ENCODE measurements at places on chromosomes 5 and 9.
A peak's percentile ranks its signal among the peaks of the same experiment; 100 is the strongest.

- DNase-seq: no peak
Measured at GRCh38 chr9:34686732-34687131, 4.3 kb downstream of the CCL19 start.

- DNase-seq: no peak
Measured at GRCh38 chr5:54927097-54927746, 58.2 kb downstream of the ESM1 start.

- no peak for DNase-seq
Measured at GRCh38 chr9:106075236-106075959, 381.1 kb downstream of the TMEM38B start.

GRCh38 chr5:124902097-124902821 is 155.8 kb upstream of the ZNF608 start:
- no peak for DNase-seq

DNA sequence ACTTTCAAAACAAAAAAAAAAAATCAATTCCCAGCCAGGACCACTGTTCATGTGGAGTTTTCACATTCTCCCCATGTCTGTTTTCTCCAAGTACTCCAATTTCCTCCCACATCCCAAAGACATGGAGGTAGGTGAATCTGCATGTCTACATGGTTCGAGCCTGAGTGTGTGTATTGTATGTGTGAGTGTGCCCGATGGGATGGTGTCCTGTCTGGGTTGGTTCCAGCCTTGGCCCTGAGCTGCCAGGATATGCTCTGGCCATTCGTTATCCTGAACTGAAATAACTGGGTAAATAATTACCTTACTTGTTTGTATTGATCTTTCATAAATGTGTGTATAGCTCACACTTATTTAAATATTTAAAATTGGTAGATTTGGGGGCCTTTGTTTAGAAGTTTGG is 452.3 kb upstream of the RORB start:
- DNase-seq: no peak

DNA sequence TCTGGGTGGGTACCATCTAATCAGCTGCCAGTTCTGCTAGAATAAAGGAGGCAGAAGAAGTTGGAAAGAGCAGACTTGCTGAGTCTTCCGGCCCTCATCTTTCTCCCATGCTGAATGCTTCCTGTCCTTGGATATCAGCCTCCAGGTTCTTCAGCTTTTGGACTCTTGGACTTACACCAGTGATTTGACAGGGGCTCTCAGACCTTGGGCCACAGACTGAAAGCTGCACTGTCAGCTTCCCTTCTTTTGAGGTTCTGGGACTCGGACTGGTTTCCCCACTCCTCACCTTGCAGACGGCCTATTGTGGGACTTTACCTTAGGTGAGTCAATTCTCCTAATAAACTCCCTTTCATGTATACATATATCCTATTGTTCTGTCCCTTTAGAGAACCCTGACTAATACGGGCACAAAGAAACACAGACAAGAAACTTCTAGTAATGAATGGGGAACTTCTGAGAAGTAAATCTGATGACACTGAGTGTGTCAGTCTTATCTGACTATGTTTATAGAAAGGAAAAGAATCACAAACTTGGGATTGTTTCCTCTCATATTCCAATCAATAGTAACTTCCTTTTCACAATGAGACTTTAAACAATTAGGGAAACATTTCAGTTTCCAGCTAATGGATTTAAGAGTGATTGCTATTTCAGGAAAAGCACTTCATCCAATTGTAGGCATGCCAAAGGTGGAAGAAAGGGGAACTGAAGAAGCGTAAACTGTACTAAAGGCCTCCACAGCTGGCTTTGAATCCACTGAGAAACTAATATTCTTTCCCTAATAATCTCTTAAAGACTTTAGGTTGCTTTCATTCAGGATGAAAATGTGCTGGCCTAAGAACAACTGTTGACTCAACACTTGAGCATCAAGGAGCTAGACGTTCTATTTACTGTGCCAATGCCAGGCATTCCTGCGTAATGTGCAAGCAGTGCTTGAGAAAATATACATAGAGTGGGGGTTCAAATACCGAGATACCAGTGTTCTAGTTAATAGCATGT is 127.9 kb upstream of the PTGER4 start:
- no peak for DNase-seq

GRCh38 chr9:34686231-34686630 is 4.8 kb downstream of the CCL19 start:
- DNase-seq: no peak

DNA sequence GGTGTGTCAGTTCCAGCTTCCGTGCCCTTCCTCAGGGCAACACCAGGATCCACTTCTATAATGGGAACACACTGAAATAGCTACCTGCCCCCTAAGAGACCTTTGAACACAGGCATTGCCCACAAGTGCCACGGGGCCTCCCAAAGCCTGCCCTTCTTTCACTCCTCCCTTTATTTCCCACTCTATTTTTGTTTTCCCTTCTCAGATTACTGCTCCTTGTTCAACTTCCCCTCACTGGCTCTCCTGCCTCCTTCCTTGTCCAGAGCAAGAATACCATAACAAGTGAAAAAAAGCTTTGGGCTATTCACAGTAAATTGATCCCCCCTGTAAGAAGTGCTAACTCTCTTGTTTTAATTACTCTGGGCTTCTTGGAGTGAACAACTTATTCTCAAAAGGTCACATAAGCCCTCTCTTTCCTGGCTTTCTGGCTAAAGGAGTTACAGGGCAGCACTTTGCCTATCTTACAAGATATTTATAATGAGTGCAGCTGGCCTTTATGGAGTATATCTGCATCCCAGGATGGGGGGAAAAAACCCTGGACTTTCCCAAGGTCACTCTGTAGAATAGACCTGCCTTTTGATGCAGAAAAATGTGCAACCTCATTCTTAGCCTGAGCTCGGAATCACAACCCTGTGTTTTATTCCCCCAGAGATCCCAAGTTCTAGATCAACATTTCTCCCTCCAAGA is 11.3 kb downstream of the CTXN3 start:
- peak; percentile 33 for DNase-seq

DNA sequence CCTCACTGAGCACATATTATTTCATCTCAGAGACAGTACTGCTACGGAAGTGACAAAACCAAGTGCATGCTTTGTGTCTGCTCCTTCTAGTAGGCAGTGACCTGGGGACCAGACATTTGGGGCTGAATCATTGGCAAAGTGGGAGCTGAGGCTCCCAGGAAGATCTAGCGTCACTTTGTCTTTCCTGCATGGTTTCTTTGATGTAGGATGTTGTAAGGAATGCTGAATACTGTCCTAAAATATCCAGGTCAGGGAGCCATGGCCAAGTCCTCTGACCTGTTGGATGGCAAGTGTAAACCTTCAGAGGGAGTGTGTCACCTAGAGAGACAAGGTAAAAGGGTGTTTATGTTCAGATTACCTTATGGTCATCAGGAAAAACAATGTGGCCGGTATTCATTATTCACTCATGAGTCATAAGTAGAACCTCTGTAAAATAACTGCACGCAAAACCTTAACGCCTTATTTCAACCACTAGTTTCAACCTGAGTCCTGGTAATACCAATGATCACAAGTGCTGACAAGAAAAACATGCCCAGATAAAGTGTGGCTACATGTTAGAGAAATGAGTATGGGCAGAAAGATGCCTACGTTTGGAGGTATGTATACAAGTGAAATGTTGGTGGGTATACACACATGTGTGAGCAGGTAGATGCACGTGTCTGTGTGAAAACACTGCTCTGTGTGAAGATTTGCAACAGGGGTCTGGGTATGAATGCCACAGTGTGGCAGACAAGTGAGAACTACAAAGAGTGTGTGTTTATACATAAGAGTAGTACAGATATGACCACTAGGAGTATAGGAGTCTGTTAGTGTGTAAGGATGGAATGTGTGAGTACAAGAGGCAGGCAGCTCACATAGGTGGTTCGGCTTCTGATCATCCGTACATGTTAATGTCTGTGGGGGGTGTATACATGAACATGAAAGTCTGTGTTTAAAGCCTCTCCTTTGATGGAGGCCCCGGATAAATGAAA is 263.9 kb downstream of the SPOCK1 start:
- no peak for DNase-seq

DNA sequence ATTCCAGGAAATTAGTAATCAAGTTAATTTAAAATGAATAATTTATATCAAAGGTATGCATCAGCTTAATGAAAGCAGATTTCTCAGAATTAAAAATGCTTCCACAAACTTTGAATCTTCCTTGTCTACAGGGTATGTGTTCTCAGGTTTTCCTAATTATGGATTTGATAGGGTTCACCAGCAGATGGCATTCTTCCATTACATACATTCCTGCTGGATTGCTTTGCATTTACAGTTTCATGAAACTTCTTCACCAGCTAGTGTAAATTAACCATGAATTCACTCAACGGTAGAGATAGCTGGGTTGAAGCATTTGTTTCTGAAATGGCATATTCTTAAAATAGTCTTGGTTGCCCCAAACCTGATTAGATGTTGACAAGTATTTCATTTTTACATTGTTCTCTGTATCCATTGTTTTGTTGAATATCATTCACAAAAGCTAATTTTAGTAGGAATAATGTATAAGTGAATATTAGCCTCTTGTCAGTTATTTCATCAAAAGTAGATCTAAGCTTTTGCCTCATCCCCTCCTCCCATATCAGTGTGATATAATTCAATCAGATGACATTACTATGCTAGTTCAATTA is 68.7 kb upstream of the WDR41 start:
- DNase-seq: no peak

DNA sequence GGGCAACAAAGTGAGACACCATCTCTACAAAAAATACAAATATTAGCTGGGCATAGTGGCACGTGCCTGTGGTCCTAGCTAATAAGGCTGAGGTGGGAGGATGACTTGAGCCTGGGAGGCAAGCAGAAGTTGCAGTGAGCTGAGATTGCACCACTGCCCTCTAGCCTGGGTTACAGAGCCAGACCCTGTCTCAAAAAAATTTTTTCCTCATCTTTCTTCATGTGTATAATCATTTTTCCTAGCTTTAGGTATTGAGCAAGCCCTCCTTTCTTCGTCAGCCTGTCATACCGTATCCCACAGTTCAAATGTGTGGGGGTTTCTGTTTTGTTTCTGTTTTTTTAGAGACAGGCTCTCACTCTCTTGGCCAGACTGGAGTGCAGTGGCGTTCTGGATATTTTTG is 41.3 kb downstream of the EHMT1 start:
- no peak for DNase-seq

- no peak for DNase-seq
Measured at GRCh38 chr5:132459031-132459982, 31.3 kb downstream of the IRF1 start.

GRCh38 chr5:93192683-93193082 is 388.3 kb downstream of the NR2F1-AS1 start:
- no peak for DNase-seq

GRCh38 chr9:134410071-134410834 is 84.0 kb downstream of the RXRA start:
- no peak for DNase-seq

DNA sequence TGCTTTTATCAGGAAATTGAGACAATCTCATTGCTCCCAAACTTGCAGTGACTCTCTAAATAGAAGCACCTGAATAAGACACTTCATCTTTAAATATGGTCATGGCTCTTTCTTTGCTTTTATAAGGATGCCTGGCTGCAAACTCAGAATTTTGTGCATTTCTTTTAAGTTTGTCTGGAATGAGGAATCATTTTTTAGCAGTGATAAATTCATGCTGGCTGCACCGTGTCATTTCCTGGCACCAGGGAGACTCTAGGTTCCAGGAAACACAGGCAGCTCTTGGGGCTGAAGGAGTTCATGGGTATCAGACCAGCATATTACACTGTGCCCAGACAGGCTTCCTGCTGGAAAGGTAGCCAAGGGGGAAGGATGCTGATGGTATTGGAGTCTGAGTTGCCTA is 109.9 kb downstream of the NUDT12 start:
- DNase-seq: no peak

DNA sequence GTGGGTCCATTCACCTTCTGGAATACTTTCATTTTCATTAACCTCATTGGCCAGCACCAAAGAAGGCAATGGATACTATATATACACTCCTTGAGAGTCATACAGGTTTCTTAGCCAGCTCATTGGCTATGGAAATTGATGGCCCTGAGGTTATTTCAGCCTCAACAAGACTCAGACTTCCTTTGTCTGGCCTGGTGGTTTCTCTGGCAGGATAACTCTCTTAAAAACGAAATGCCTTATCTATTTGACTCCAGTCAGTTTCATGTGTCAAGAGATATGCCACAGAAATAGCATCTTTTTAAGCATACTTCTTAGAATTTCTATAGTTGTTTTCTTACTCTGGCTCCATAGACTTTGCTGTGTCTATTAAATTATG is 28.9 kb downstream of the CDH9 start:
- no peak for DNase-seq

GRCh38 chr5:34501016-34501415 is 155.1 kb upstream of the RAI14 start:
- DNase-seq: no peak

- no peak for DNase-seq
Measured at GRCh38 chr9:95574176-95574575, 57.4 kb upstream of the PTCH1 start.

GRCh38 chr9:88355166-88355565 is 33.1 kb upstream of the SPIN1 start:
- no peak for DNase-seq

- DNase-seq: no peak
Measured at GRCh38 chr5:168086746-168087145, 204.7 kb upstream of the WWC1 start.

DNA sequence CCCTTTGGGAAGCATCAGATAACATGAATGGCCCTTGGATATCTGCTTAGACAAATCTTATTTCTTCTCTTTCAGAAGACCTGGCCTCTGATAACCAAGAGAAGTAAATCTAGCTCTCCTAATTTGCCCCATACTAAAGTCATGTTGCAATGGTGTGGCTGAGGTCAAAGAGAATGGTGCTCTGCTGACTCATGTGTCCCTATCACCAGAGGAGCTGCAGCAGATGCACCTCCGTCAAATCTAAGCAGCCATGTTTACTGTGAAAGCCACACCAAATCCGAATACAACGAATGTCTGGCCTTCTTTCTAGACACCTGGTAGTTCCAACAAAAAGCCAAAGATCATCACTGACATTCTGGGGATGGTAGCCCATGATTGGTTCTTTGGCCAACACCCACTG is 23.2 kb downstream of the RETREG1 start:
- no peak for DNase-seq

DNA sequence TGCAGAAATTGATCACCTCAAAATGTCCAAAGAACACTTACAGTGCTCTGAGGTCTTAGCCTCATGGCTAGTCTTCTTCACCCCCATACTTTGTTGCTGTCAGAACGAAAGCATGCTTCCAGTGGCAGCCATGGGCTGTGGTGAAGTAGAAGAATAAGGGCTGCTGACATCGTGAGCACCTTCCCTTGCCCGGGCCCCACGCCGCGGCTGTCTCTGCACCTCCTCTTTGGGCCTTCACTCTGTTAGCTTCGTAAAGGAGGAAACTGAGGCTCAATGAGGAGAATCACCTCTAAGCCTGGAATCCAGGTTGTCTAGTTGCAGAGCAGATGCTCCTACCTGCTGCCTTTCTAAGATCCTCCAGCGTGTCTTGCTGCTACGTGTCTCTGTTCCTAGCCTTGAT is 139.5 kb upstream of the SLC28A3 start:
- DNase-seq: no peak

DNA sequence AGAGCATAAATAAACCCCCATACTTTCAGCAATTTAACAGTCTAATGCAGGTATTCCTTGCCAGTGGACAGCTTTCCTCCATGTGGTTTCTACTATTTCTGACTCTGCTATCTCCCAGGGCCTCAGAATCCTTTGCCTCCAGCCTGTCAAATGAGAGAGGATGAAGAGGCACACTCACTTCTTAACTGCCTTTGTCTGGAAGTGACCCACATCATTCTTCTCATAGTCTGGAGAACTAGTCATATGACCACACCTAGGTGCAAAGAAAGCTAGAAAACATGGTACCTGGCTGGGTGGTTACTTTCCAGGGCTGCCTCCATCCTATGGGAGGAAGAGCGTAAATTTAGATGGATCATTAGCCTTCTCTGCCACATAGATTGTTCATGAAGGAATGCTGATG is 22.5 kb downstream of the PALM2AKAP2 start:
- no peak for DNase-seq
